ENCODE measurements at places on chromosomes 11 and 22.

GRCh38 chr11:34358258-34358727 is 483 bp upstream of the ABTB2 start:
- no peaks in the 10 kb centered on the region for H3K36me3 ChIP-seq
- peak overlapping the region; percentile 83 for H3K27ac ChIP-seq

DNA sequence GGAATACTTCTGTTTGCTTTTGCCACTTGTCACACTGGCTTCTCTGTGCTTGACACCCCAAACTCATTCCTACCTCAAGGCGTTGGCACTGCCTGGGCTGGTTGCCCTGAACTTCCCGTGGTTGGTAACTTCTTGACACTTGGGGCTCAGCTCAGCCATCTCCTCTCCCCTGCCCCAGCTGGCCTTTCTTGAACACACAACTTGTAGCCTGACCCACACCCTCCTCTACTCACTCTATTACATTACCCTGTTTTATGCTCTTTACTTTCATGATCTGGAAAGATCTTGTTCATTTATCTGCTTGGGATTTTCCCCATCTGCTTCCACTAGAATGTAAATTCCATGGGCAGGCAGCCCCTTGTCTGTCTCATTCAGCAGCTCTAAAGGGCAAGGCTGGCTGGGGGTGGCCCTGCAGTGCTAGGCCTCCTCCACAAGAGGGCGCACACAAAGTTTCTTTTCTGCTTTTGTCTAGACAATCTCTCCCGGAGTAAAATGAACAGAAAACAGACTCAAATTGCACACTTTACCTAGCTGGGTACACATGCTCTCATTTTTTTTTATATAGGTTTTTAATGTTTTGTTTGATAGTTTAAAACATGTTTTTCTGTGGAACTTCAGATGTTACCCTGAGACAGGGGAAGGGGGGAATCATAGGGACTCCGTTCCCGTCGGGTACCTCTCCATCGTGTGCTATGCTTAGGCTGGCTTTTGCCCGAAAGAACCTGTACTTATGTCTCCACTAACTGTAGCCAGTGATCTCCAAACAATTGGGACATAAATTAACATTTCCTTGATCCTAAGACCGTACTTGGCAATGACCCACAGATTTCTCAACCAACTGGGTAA is 16.4 kb upstream of the MRGPRX2 start:
- H3K27me3 ChIP-seq, result peaks cover 3% of the 10 kb centered on the region
- H3K36me3 ChIP-seq, result no peaks in the 10 kb centered on the region

- DNase-seq, result no peak
- no peak overlapping the region for H3K4me3 ChIP-seq
- peaks cover 22% of the 10 kb centered on the region for H3K27me3 ChIP-seq
- H3K4me1 ChIP-seq, result peaks cover 3% of the 10 kb centered on the region
- H3K36me3 ChIP-seq, result no peaks in the 10 kb centered on the region
Observed at GRCh38 chr11:134674974-134675373, 262.9 kb upstream of the B3GAT1 start.

- no peak overlapping the region for H3K4me3 ChIP-seq
- no peaks in the 10 kb centered on the region for H3K4me1 ChIP-seq
- DNase-seq, result no peak
- peak overlapping the region; percentile 12 for H3K27ac ChIP-seq
Observed at GRCh38 chr22:46963672-46964545, 201.5 kb downstream of the TBC1D22A start.

GRCh38 chr22:47016631-47017030 is 254.2 kb downstream of the TBC1D22A start:
- no peak for DNase-seq
- peaks cover 12% of the 10 kb centered on the region for H3K36me3 ChIP-seq
- H3K27ac ChIP-seq, result no peak overlapping the region
- H3K4me3 ChIP-seq, result no peak overlapping the region
- H3K4me1 ChIP-seq, result no peaks in the 10 kb centered on the region

- peaks cover 6% of the 10 kb centered on the region for H3K4me1 ChIP-seq
- H3K27ac ChIP-seq, result no peak overlapping the region
- DNase-seq, result peak; percentile 79
- peaks cover 47% of the 10 kb centered on the region for H3K27me3 ChIP-seq
- H3K36me3 ChIP-seq, result no peaks in the 10 kb centered on the region
Observed at GRCh38 chr11:75140269-75141138, 10.4 kb upstream of the SLCO2B1 start.

- peaks cover 10% of the 10 kb centered on the region for H3K4me1 ChIP-seq
- no peak overlapping the region for H3K4me3 ChIP-seq
- H3K27me3 ChIP-seq, result peaks cover 11% of the 10 kb centered on the region
- H3K27ac ChIP-seq, result peak overlapping the region; percentile 71
- DNase-seq, result no peak
- no peaks in the 10 kb centered on the region for H3K36me3 ChIP-seq
Observed at GRCh38 chr22:37237371-37238268, 6.4 kb downstream of the RAC2 start.

GRCh38 chr11:45089676-45090499 is 56.6 kb upstream of the PRDM11 start:
- H3K4me1 ChIP-seq, result peaks cover 31% of the 10 kb centered on the region
- H3K27me3 ChIP-seq, result peaks cover 8% of the 10 kb centered on the region
- DNase-seq, result no peak
- H3K4me3 ChIP-seq, result no peak overlapping the region
- no peak overlapping the region for H3K27ac ChIP-seq

GRCh38 chr22:28983788-28984441 is 77.7 kb downstream of the C22orf31 start:
- no peaks in the 10 kb centered on the region for H3K27me3 ChIP-seq
- H3K4me3 ChIP-seq, result no peak overlapping the region
- H3K4me1 ChIP-seq, result peaks cover 69% of the 10 kb centered on the region
- peak overlapping the region; percentile 75 for H3K27ac ChIP-seq

- no peak for DNase-seq
- no peaks in the 10 kb centered on the region for H3K4me1 ChIP-seq
- no peak overlapping the region for H3K27ac ChIP-seq
- no peak overlapping the region for H3K4me3 ChIP-seq
Observed at GRCh38 chr11:108369064-108369463, 98.3 kb downstream of the C11orf65 start.

- H3K4me3 ChIP-seq, result no peak overlapping the region
- peak overlapping the region; percentile 83 for H3K27ac ChIP-seq
- no peak for DNase-seq
- H3K27me3 ChIP-seq, result no peaks in the 10 kb centered on the region
Observed at GRCh38 chr11:12269446-12270214, 107.7 kb upstream of the PARVA start.

GRCh38 chr11:34358728-34359547 is 1.1 kb upstream of the ABTB2 start:
- H3K27me3 ChIP-seq, result peaks cover 36% of the 10 kb centered on the region
- peak overlapping the region; percentile 74 for H3K4me3 ChIP-seq
- no peaks in the 10 kb centered on the region for H3K36me3 ChIP-seq
- peak overlapping the region; percentile 85 for H3K27ac ChIP-seq
- peaks cover 19% of the 10 kb centered on the region for H3K4me1 ChIP-seq

DNA sequence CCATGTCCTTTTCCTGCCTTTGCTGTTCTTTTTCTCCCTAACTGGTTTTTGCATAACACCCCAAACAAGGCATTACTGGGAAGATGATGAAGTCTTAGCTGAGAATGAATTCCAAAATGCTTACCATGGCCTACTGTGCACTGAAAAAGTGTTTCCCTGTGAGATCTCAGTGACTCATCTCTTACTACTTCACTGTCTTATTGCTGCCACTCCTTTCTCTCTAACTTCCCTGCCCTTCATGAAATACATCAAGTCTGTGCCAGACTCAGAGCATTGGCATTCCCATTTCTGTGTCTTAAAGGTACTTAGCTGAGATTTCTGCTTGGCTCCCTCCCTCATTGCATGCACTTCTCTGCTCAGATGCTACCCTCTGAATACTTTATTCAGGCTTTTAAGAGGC is 49.1 kb upstream of the MUC15 start:
- DNase-seq, result no peak
- no peaks in the 10 kb centered on the region for H3K36me3 ChIP-seq
- H3K4me3 ChIP-seq, result no peak overlapping the region

DNA sequence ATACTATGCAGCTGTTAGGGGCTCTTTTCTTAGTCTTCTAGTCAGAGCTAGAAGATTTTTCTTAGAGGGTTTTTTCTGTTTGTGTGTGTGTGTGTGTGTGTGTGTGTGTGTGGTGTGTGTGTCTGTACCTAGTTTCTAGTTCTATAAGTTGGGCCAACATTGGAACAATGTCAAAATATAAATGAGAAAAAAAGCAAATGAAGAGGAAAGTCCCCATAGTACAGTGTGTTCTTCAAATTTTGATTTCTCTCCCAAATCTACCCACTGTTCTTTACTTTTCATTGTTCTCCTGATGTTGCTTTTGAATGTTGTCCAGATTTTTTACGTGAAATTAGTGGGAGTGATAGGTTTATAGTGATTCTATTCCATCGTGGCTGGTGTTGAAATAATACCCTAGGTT is 2153.4 kb upstream of the RAG2 start:
- no peaks in the 10 kb centered on the region for H3K4me1 ChIP-seq
- no peak overlapping the region for H3K4me3 ChIP-seq
- H3K27me3 ChIP-seq, result no peaks in the 10 kb centered on the region

- no peak overlapping the region for H3K27ac ChIP-seq
- H3K36me3 ChIP-seq, result peaks cover 32% of the 10 kb centered on the region
- H3K4me1 ChIP-seq, result peaks cover 6% of the 10 kb centered on the region
- no peak for DNase-seq
- H3K27me3 ChIP-seq, result no peaks in the 10 kb centered on the region
Observed at GRCh38 chr22:17870407-17870806, 96.1 kb upstream of the BID start.
